Midbrain (tissue), 1 donor: ENCODE measurements at places on chromosomes 3 and 15.

DNA sequence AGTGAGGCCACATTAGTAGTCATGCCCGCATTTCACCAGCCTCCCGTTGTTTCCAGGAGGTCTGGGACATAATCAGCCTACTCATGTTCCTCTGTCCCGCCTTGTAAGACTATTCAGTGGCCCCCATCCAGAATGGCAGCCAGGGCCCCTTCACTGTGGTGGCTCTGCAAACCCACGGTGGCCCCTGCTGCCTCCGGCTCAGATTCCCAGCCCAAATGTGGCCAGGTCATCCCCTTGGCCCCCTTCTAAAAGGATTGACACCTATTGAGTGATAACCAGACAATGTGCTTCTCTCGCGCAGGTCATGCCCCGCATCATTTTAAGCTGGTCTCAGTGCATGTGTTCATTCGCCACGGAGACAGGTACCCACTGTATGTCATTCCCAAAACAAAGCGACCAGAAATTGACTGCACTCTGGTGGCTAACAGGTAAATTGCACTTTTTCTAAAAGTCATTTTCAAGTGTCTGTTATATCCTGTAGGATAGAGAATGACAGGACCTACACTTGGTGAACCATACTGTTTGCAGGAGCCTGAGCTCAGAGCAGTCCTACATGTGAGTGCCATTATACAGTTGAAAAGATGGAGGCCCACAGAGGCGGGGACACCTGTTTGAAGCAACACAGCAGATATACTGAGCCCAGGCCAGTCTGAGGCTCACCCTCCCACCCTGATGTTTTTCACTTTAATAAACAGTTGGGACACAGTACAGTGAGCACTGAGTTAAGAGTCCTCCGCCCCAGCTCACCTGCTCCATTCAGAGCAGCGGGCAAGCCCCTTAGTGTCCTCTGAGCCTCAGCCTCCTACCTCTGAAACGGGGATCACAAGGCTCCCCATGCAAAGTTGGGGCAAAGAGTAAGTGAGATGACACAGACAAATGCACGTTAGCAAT is 47.7 kb downstream of the PXYLP1 start:
- DNase-seq: no peak

DNA sequence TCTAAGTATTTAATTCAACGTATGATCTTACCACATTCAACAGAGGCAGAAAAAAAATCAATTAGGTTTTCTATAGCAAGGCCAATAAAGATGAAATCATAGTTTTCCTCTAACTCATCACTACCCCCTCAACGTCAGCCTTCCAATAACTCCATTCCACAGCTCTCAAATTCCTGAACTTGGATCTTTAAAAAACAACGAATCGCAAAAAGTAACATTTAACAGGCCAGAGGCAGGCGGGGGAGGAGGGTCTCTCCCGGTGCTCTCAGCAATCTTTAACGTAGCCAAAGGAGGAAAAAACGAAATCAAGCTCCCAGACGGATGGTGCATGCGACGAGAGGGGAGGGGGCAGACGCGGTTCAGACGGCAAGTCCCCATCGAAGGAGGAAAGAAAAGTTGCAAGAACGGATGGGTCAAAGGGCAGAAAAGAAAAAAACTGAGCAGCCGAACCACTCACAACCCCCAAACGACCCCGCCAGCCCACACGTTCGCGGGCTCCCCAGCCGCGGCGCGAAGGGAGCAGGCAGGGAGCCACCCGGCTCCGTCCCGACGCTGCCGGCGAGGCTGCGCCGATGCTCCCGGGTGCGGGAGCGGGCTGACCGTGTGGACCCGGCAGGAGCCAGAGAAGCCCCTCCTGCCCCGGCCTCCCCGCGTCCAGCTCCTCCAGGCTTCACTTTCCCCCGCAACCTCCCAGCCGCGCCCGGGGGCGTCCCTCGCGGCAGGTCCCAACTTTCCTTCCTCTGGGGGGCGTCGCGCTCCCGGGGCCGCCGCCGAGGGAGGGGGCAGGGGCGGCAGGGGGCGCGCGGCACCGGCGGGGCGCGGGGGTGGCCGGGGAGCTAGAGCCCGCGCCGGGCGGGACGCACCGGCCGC is 703 bp downstream of the PEAK1 start:
- DNase-seq: peak; percentile 32

DNA sequence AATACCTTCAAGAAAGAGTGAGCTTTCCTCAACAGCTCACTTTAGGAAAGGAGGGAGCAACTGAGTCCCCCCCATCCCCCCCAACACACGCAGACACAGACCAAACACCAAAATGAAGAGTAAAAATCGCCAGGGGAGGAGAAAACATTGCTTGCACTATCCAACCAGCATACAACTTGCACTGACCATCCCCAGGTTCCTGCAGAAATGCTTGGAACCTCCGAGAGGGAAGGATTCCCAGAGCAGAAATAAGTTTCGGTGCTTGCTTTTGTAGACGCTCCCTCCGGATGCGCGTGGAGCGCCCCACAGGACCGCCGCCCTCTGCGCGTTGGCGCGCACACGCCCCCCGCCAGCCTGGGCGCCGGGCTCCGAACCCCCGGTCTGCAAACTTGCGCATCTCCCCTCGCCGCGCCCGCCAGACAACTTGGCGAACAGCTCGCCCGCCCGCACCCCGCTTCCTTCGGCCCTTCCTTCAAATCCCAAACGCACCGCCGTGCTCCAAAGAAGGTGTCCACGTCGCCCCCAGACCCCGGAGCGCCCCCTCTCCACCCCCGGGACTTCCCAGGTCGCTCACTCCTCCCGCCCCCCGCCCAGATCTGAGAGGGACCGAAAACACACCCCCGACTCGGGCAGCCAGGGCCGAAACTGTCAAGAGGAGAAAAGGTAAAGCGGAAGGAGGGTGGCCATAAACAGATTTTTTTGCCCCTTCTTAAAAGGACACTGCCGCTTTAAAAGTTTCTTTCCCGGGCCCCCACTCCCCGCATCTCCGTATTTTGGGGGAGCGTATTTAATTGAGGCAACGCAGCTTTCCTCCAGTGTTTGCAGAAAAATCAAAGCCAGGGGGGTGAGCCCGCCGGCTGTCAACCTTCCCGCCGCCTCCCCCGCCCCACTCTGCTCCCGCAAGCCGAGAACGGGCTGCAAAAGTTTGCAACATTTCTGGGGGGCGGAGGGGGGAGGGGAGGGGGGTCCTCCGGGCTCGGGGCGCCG is 859 bp downstream of the RORA start:
- DNase-seq: no peak

DNA sequence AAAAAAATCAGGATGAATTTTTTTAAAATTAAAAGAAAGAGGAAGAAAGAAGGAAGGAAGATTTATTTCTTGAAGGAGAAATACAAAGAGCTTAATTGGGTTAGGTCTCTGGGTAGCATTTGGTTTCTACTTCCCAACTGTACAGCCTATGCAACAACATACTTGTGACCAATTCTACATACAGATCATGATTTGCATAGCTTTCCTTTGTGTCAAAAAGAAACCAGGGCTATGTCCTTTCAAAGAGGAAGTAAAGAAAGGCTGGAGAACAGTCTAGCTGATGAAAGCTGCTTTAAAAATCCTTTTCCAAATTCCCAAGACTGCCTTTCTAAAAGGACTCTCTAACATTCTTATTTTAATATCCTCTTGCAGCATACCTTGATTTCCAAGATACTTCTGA is 6.1 kb upstream of the HGD start:
- peak; percentile 8 for DNase-seq

- no peak for DNase-seq
These were observed 14.6 kb downstream of the HDC start for GRCh38 chr15:50250760-50251394.

DNA sequence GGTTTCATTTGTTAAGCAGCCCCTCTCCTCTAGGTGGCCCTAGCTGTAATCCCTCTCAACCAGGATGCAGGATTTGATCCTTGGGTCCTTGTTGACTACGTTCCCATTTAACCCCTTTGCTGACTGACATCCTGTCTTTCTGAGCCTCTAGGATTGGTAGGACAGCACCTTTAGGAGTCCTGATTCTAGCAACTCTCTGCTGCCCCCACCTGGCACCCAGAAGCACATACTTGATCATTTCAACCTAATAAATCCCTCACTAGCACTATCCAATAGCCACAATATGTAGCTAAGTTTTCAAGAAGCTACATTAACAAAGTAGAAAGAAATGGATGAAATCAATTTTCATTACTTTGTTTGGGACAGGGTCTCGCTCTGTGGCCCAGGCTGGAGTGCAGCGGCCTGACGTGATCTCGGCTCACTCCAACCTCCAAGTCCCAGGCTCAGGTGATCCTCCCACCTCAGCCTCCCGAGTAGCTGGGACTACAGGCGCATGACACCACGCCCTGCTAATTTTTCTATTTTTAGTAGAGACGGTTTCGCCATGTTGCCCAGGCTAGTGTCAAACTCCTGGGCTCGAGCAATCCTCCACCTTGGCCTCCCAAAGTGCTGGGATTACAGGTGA is 28.3 kb downstream of the RSL24D1 start:
- DNase-seq: peak; percentile 45

- DNase-seq: no peak
These were observed 17.9 kb downstream of the SLC35A5 start for GRCh38 chr3:112579697-112580096.

GRCh38 chr15:52789601-52790168 is 451 bp downstream of the ONECUT1 start:
- no peak for DNase-seq

GRCh38 chr3:151552589-151552988 is 91.7 kb upstream of the IGSF10 start:
- DNase-seq: no peak

GRCh38 chr3:183106635-183107034 is 7.3 kb upstream of the MCCC1 start:
- no peak for DNase-seq

DNA sequence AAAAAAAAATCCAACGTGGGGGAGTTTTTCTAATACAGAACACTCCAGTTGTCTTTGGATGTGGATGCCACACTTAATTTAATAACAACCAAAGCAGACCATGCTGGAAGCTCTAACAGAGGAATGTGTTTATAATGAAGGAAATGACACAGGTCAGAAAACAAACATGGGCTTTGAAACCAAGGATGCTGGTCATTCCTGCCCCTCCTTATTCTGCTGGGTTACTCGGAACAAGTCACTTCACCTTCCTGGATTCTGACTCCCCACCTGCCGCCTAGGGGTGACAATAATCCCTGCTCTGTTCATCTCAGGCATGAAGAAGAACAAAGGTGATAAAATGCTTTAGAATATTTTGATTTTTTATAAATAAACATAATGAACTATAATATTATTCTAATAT is 240.9 kb upstream of the ADAMTS9 start:
- DNase-seq: no peak

- DNase-seq: no peak
These were observed 34.3 kb upstream of the ZBTB38 start for GRCh38 chr3:141333836-141334626.

- DNase-seq: peak; percentile 27
These were observed 125.7 kb downstream of the EEFSEC start for GRCh38 chr3:128278761-128279600.

GRCh38 chr3:155024006-155024638 is 56.0 kb upstream of the MME start:
- no peak for DNase-seq

- DNase-seq: peak; percentile 49
These were observed 17.6 kb upstream of the ALDH1L1 start for GRCh38 chr3:126197854-126198584.
